ENCODE measurements at places on chromosomes 2 and 18. TPM values are rescaled to one million over a fixed set of nuclear protein-coding genes. Genes with fewer than 3 reads are reported as not detected.

Gene FIGLA
- not detected for total RNA-seq

Gene HYCC2
- total RNA-seq: 9.7 TPM

Gene EMX1
- total RNA-seq: not detected

Gene RAB11FIP5
- total RNA-seq: 26.5 TPM

Gene OBSL1
- total RNA-seq: 281 TPM

Gene POTEE
- total RNA-seq: 0.53 TPM

Gene ITSN2
- total RNA-seq: 58.9 TPM

Gene GALNT13
- 3.6 TPM for total RNA-seq

Gene BMP10
- total RNA-seq: 2,689 TPM

Gene COL4A3
- 6.6 TPM for total RNA-seq

Gene GLI2
- 4.1 TPM for total RNA-seq

Gene SPATA3
- not detected for total RNA-seq

GRCh38 chr2:157559061-157559460, 69.6 kb downstream of the ACVR1C start:
- no peak for DNase-seq

DNA sequence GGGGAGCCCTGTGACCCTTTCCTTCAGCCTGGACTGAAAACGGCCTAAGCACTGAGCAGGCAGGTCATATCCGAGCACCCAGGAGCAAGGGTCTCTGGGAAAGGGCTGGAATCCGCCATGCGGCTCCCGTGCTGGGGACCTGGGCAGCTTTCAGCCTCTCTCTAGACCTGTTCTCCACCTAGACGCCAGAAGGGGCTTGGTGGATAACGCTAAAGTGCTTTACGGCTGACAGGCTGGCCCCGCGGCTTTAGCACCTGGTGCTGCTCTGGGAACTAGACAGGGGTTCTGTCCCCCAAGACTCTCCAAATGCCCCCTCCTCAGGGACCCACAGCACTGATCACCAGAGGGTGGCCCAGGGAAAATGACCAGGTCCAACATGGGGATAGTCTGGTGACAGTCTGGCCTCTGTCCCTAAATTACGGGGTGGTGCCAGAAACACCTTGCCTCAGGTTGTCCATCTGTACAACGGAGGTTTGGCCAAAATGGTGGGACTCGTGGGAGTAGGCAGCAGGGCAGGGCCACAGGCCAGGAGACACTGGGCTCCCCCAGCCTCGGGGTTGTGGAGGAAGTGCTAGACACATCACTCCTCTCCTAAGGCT, 13.0 kb downstream of the SDC1 start:
- DNase-seq: no peak

DNA sequence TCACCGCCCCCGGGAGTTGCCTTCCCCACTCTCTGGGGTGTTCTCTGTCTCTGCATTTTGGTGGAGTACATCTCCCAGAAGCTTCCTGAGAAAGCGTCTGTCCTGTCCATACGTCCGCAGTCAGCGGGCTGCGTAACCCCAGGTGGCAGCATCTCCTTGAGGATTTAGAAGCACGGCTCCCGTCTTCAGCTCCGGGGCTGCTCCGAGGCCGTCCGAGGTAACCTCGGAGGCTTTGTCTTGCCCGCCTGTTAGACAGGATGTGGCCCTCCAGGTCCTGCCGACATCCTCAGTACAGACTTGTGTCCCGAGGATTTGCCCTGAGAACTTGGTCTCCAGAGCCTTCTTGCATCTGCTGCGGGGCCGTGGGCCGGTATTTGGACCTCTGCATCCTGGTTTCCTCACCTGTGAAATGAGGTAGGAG, 58.4 kb downstream of the CTDP1 start:
- peak; percentile 41 for DNase-seq

GRCh38 chr18:25759111-25759510, 331.3 kb downstream of the SS18 start:
- no peak for DNase-seq

DNA sequence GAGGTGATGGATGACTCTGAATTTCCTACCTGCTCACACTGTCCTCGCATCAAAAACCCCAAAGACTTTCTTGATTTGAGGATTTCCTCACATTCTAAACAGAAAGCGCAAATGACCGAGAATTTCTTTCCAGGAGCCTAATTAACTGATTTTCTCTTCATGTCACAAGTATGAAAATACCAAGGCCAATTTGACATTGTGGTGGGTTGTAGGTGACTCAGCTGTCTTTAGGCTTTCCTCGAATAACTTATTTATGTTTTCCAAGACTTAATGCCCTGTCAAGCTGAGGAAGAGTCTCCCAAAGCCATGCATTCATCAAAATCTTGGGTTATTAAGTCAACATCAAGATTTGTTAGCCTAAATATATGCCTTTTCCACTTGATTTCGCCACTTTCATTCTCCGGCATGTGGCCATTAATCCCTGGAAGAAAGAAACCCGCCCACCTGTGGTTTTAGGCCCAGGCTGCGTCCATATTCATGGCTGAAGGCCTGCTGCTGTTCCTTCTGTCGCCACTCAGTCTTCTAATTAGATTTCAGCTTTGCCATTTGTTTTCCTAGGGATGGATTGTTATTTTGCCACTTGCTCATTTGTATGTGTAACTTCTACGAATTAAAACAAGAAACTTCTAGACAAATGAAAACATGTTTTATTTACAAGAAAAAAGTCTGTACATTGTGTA, 84.9 kb downstream of the ST6GAL2 start:
- DNase-seq: no peak

- DNase-seq: no peak
Observed at GRCh38 chr2:175064797-175065196, 59.6 kb upstream of the CHN1 start.

- no peak for DNase-seq
Observed at GRCh38 chr2:223026357-223027110, 25.5 kb upstream of the KCNE4 start.

GRCh38 chr18:28115149-28115550, 61.8 kb downstream of the CDH2 start:
- DNase-seq: no peak

DNA sequence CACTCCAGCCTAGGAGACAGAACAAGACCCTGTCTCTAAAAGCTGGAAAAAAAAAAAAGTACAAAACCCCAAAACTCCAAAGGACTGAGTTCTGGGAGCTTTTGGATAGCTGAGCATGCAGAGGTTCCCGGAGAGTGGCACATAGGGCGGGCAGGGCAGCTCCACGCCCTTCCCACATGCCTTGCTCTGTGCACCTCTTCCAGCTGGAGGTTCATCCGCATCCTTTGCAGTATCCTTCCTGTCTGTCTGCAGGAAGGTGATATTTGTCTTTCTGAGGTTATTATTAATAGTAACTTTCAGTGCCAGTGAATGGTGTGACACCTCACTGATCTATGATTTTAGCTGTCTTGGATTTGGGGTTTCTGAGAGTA, 70.2 kb downstream of the INPP4A start:
- DNase-seq: no peak

- DNase-seq: no peak
Observed at GRCh38 chr2:101113441-101114267, 37.5 kb downstream of the TBC1D8 start.

DNA sequence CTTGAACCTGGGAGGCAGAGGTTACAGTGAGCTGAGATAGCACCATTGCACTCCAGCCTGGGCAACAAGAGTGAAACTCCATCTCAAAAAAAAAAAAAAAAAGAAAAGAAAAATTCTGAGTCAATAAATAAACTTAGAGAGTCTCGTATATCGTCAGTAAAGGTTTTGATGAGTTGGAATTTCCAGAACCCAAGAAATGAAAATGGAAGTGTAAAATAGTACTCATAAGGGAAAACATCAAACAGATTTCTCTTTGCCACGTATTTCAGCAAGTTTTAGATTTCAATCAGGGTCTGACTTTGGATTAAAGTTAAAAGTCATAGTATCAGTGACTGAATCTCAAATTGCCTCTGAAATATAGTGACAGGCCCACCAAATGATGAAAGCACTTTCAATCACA, 71.4 kb upstream of the SPOPL start:
- DNase-seq: no peak

- DNase-seq: no peak
Observed at GRCh38 chr2:231356466-231356844, 39.1 kb upstream of the B3GNT7 start.

DNA sequence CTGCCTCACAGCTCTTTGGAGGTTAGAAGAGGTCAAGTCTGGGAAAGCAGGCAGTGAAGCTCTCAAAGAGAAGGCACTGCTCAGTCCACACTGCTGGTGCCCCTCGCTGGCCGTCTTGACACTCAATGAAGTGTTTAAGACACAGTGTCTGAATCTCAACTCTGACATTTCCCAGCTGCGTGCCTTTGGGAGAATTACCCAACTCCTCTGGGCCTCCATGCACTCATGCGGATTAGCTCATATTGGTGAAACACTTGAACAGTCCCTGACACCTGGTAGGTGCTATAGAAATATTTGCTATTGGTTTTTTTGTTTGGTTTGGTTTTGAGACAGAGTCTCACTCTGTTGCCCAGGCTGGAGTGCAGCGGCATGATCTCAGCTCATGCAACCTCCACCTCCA, 281.0 kb downstream of the SRBD1 start:
- DNase-seq: no peak

DNA sequence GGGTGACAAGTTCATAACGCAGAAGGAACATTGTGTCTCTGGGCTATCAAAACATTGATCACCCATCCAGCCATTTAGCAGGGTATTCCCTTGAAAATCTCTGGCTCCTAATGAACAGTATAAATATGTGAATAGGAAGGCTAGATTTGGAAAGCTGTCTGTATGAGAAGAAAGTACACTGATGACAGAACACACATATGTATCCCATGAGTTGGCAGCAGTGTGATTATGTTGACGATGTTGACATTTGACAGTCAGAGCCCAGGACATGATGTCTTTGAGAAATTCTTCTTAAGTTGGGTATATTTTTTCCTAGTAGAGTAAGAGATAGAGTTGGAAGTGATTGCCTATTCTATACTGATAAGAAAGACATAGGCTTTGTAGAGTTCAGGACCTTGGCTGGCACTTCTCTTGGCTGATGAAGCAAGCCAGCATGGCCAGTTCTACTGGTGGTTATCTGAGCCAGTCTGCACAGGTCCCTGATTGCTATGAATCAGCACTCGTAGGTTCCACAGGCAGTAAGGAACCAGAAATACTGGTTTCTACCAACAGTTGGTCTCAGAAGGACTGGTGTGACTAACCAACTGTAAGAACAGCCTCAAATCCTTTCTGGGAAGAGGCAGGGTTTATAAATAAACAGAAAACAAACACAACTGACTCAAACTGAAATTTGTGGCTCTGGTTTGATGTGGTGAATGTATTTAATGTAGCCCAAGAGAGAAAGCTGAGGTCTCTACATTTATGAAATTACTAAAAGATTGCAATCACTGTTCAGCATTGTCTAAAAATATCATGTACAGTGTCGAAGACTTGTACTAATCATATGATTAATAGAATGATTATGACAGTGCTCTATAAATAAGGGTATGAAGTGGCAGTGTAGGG, 43.9 kb upstream of the RAPH1 start:
- DNase-seq: no peak

DNA sequence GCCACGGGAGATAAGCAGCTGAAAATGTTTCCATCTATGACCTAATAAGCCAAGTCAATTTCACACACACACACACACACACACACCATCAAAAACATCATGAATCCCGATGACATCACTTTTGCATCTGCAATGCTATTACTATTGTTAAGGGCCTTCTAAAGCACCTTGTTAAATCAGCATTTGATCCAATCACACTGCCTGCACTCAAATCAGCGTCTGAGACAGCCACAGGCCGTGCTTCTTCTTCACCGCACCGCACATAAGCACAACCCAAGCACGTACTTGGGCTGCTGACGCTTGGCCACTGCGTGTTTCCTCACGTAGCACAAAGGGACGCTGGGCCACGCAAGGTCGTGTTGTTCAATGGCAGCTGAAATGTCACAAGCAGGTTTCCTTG, 15.8 kb upstream of the MTCL1 start:
- no peak for DNase-seq

- no peak for DNase-seq
Observed at GRCh38 chr2:55025627-55026026, 24.6 kb downstream of the RTN4 start.

- peak; percentile 37 for DNase-seq
Observed at GRCh38 chr2:96816836-96817702, 1.0 kb downstream of the CNNM3 start.

- no peak for DNase-seq
Observed at GRCh38 chr2:108171657-108172056, 68.1 kb upstream of the SULT1C3 start.

DNA sequence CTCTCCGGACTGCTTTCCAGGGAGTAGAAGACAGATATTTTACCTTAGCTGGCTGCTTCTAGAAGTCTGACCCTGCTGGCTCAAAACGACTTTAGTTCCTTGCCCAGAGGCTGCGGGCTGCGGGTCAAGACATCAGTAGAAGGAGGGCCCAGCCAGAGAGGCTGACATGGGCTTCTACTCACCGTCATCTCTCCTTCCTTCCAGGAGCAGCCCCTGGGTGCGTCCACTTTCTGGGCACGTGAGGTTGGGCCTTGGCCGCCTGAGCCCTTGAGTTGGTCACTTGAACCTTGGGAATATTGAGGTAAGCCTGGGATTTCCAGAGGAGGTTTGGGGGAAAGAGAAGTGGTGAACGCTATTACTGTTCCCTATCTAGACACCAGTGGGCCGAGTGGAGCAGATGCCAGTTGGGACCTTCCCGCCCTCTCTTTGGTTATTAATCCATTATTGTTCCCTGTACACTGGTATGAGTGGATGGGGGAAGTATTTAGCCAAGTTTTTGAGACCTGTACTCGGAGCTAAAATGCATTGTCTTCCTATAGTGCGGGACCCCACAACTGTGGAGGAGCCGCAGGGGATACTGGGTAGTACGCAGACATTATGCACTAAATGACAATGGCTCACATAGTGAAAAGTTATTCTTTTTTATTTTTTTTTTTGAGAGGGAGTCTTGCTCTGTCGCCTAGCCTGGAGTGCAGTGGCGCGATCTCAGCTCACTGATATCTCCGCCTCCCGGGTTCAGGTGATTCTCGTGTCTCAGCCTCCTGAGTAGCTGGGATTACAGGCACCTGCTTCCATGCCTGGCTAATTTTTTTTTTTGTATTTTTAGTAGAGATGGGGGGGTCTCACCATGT, 26.3 kb upstream of the CASP8 start:
- DNase-seq: no peak

DNA sequence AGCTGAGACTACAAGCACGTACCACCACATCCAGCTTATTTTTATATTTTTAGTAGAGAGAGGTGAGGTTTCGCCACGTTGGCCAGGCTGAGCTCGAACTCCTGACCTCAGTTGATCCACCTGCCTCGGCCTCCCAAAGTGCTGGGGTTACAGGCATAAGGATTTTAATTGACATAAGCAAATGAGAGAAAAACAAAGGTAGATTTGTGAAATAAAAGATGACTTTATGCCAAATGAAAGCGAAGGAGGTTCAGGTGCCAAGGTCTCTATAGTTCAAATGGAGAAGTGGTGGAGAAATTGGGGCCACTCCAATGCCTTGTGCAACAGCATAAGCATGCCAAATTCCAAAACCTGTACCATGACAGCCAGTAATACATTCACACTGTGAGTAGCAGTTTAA, 180.6 kb downstream of the MREG start:
- no peak for DNase-seq

GRCh38 chr18:58867281-58867961, 2.7 kb downstream of the ZNF532 start:
- no peak for DNase-seq

GRCh38 chr2:24493713-24494112, 2.7 kb downstream of the NCOA1 start:
- no peak for DNase-seq

Measured in right cardiac atrium (tissue), 5 donors.